ENCODE measurements at places on chromosomes 5 and 9. TPM values are rescaled to one million over a fixed set of nuclear protein-coding genes. Genes with fewer than 3 reads are reported as not detected.

The GRM6 gene
- not detected for total RNA-seq

The HAUS6 gene
- 4.8 TPM for total RNA-seq

The BTNL3 gene
- not detected for total RNA-seq

The FGF18 gene
- total RNA-seq: 2.2 TPM

The GPR107 gene
- 16.2 TPM for total RNA-seq

The KIF24 gene
- 0.43 TPM for total RNA-seq

GRCh38 chr5:8714861-8715260 lies 831.0 kb downstream of the SEMA5A start:
- no peak for DNase-seq

- DNase-seq: no peak
Observed at GRCh38 chr9:93473411-93473810, 20.0 kb upstream of the FAM120AOS start.

GRCh38 chr9:129567842-129568559 lies 52.9 kb downstream of the C9orf50 start:
- no peak for DNase-seq

- DNase-seq: no peak
Observed at GRCh38 chr5:179375236-179375685, 30.0 kb upstream of the ADAMTS2 start.

GRCh38 chr5:99034336-99034735 lies 105.5 kb upstream of the CHD1 start:
- no peak for DNase-seq

DNA sequence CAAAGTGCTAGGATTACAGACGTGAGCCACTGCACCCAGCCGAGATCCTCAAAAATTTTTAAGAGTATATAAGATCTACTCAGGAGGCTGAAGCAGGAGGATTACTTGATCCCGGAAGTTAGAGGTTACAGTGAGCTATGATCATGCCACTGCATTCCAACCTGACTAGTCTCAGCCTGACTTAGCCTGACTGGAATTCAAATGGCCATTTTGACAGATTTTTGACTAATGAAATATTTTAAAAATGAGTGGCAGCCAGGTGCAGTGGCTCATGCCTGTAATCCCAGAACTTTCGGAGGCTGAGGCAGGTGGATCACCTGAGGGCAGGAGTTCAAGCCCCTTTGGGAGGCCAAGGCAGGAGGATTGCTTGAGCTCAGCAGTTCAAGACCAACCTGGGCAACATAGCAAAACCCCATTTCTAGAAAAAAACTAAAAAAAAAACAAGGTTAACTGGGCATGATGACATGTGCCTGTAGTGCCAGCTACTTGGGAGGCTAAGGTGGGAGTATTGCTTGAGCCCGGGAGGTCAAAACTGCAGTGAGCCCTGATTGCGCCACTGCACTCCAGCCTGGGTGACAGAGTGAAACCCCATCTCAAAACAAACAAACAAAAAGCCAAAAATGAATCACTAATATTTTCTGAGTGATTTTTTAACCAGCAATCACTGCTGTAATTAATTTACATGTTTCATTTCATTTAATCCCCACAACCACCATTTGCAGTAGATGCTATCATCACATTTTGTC lies 16.6 kb downstream of the ATOX1 start:
- no peak for DNase-seq

DNA sequence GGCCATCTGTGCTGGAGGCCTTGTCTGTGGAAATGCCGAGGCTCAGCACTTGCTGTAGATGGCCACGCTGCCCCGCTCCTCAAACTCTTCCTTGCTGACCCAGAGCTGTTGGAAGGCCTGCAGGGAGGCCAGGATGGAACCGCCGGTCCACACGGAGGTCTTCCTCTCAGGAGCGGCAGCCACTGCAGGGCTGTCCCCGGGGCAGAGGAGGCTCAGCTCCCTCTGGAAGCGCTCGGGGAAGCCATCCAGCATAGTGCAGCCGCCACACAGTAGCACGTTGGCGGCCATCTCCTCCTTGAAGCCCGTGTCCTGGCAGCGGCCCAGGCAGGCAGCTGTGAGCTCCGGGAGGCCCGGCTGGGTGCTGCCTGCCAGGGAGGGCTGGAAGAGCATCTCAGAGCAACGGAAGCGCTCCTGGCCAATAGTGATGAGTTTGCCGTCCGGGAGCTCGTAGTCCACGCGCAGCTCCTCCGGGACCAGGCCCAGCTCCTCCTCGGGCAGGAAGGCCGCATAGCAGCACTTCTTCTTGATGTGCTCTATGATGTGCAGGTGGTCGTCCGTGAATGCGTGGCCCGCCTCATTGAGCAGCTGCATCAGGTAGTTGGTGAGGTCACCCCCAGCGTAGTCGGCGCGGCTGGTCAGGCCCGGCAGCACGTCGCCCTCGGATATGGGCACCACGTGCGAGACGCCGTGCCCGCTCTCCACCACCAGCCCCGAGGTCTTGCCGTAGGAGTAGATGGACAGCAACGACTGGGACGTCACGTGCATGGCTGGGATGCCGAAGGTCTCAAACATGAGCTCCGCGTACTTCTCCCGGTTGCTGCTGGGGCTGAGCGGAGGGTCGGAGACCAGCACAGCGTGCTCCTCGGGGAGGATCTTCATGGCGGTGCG lies 901 bp downstream of the ACTL7B start:
- no peak for DNase-seq

GRCh38 chr9:14313378-14313940 lies 482 bp downstream of the NFIB start:
- no peak for DNase-seq

DNA sequence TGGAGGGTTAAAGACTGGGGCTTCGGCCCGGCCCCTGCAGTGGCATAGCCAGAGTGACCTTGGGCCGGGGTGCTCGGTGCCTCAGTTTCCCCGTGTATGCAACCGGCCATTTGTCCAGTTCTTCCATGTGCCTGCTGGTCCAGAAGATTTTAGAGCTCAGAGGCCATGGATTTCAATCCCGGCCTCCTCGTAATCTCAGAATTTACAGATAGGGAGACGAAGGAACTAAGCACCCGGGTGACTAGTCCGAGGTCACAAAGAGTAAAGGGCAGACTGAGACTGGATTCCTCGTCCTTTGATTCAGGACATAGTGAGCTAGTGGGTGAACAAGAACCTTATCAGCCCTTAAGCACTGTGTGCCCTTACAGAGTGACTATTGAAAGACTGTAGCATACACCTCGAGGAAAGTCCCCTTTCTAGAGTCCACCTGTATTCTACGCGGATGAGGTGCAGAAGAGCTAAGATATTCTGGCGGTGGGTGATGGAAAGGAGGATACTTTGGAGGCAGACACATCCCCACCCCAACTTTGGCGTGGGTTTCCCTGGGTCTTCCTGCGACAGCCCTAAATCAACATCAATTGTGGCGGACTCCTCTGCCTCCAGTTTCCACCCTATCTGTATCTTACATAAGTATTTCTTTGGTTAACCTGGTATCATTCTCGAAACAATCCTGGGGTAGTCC lies 597 bp downstream of the SLC31A1 start:
- DNase-seq: no peak
